ENCODE measurements at places on chromosomes 3 and 15.

GRCh38 chr15:75923756-75924155 is 20.1 kb downstream of the FBXO22 start:
- H3K27ac ChIP-seq = no peak overlapping the region
- H3K36me3 ChIP-seq = peaks cover 3% of the 10 kb centered on the region
- DNase-seq = no peak
- H3K4me1 ChIP-seq = peaks cover 15% of the 10 kb centered on the region
- H3K27me3 ChIP-seq = no peaks in the 10 kb centered on the region

DNA sequence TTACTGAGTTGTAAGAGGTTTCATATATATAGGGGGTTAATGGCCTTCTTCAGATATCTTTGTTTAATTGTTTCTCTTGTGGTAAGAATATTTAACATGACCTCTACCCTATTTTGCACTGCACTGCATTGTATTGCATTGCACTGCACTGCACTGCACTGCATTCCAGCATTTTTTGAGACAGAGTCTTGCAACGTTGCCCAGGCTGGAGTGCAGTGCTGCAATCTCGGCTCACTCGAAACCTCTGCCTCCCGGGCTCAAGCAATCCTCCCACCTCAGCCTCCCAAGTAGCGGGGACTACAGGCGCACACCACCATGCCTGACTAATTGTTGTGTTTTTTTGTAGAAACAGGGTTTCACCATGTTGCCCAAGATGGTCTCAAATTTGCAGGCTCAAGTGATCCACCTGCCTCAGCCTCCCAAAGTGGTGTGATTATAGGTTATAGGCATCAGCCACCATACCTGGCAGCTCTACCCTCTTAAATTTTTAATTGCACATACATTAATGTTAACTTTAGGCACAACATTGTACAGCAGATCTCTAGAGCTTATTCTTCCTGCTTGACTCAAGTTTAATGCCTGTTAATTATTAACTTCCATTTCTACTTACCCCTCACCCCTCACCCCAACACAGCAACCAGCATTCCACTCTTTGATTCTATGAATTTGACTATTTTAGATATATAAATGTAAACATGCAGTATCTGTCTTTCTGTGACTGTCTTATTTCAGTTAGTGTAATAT is 38.4 kb downstream of the NEDD4 start:
- H3K36me3 ChIP-seq = no peaks in the 10 kb centered on the region
- peak overlapping the region; percentile 17 for H3K27ac ChIP-seq
- H3K4me1 ChIP-seq = no peaks in the 10 kb centered on the region
- no peak overlapping the region for H3K4me3 ChIP-seq
- no peak for DNase-seq
- no peaks in the 10 kb centered on the region for H3K27me3 ChIP-seq

DNA sequence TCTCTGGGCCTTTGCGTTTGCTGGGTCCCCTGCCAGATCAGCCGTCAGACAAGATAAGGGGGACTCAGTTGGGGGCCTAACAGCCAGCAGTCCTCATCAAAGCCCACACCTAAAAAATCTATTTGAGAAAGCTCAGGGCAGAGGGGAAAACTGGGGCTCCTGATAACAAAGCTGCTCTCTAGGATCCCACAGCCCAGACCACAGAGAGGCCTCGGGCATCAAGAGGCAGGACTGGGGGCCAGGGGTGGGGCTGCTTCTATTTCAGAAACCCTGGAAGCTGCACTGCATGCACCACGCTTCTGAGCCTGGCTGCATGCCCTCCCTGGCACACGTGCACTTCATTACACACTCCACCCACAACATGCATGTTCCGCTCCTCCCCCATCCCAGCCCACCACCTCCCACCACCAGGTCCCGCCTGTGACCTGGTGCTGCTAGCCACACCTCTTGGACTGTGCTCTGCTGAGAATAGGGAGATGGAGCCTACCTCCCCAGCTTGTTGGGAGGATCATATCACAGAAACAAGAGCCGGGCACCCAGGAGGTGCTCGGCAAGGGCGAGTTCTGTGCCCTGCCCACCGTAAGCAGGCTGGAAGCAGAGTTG is 26.6 kb downstream of the FBLN2 start:
- H3K36me3 ChIP-seq = no peaks in the 10 kb centered on the region
- DNase-seq = no peak
- no peak overlapping the region for H3K4me3 ChIP-seq
- H3K27me3 ChIP-seq = no peaks in the 10 kb centered on the region

- H3K4me3 ChIP-seq = no peak overlapping the region
- H3K36me3 ChIP-seq = no peaks in the 10 kb centered on the region
- H3K4me1 ChIP-seq = no peaks in the 10 kb centered on the region
- DNase-seq = no peak
- H3K27me3 ChIP-seq = no peaks in the 10 kb centered on the region
Measured at GRCh38 chr15:100703671-100704070, 101.3 kb downstream of the ASB7 start.

DNA sequence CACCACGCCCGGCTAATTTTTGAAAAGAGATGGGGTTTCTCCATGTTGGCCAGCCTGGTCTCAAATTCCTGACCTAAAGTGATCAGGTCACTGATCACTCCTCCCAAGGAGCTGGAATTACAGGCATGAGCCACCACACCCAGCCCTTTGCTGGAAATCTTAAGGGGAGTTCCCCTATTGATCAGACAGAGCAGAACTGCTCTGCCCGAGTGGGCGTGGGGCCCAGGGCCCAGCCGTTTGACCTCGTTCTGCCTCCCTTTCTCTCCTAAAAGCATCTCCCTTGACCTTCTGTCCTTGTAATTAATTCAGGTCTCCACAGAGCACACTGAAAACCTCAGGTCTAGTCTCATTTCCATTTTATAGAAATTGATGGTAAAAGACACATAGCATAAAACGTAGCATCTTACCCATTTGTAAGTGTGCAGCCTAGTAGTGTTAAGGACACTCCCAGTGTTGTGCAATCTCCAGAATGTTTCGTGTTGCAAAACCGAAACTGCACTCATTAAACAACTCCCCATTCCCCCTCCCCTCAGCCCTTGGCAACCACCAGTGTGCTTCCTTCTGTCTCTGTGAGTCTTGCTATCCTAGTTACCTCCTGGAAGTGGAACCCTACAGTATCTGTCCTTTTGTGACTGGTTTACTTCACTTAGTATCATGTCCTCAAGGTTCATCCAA is 89.3 kb downstream of the SLCO3A1 start:
- no peaks in the 10 kb centered on the region for H3K36me3 ChIP-seq
- no peak overlapping the region for H3K27ac ChIP-seq
- no peaks in the 10 kb centered on the region for H3K27me3 ChIP-seq
- DNase-seq = no peak
- H3K4me3 ChIP-seq = no peak overlapping the region
- peaks cover 3% of the 10 kb centered on the region for H3K4me1 ChIP-seq

DNA sequence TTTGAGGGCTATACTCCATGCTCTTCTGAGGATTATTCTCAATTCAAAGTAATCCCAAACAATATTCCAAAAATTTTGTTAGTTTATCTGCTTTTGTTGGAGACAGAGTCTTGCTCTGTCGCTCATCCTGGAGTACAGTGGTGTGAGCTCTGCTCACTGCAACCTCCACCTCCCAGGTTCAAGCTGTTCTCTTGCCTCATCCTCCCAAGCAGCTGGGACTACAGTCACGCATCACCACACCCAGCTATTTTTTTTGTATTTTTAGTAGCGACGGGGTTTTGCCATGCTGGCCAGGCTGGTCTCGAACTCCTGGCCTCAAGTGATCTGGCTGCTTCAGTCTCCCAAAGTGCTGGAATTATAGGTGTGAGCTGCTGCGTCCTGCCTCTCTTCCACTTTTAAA is 39.1 kb downstream of the MEF2A start:
- H3K27me3 ChIP-seq = no peaks in the 10 kb centered on the region
- no peaks in the 10 kb centered on the region for H3K36me3 ChIP-seq
- no peaks in the 10 kb centered on the region for H3K4me1 ChIP-seq
- H3K27ac ChIP-seq = no peak overlapping the region
- H3K4me3 ChIP-seq = no peak overlapping the region
- DNase-seq = no peak
